ENCODE measurements at places on chromosomes 13 and 19. TPM values are rescaled to one million over a fixed set of nuclear protein-coding genes. Genes with fewer than 3 reads are reported as not detected.
A peak's percentile ranks its signal among the peaks of the same experiment; 100 is the strongest.

DNA sequence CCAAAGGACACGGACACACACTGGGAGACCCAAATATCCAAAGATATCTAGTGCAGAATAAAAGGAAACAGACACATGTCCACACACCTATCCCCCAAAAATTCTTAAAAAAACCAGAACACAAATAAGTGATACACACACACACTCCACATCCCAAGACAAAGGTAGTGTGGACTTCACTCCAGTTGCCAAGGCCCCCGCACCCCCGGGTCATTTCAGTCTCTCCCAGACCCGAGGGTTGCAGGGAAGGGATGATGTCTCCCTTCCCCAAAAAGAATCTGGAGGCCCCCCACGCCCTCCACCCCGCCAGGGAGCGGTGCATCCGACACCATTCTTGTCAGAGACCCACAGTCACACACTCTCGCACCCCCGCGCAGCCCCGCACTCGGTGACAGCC, 407 bp downstream of the DPF1 start:
- DNase-seq: no peak

- no peak for DNase-seq
These were observed 71.6 kb downstream of the KL start for GRCh38 chr13:33087790-33088189.

DNA sequence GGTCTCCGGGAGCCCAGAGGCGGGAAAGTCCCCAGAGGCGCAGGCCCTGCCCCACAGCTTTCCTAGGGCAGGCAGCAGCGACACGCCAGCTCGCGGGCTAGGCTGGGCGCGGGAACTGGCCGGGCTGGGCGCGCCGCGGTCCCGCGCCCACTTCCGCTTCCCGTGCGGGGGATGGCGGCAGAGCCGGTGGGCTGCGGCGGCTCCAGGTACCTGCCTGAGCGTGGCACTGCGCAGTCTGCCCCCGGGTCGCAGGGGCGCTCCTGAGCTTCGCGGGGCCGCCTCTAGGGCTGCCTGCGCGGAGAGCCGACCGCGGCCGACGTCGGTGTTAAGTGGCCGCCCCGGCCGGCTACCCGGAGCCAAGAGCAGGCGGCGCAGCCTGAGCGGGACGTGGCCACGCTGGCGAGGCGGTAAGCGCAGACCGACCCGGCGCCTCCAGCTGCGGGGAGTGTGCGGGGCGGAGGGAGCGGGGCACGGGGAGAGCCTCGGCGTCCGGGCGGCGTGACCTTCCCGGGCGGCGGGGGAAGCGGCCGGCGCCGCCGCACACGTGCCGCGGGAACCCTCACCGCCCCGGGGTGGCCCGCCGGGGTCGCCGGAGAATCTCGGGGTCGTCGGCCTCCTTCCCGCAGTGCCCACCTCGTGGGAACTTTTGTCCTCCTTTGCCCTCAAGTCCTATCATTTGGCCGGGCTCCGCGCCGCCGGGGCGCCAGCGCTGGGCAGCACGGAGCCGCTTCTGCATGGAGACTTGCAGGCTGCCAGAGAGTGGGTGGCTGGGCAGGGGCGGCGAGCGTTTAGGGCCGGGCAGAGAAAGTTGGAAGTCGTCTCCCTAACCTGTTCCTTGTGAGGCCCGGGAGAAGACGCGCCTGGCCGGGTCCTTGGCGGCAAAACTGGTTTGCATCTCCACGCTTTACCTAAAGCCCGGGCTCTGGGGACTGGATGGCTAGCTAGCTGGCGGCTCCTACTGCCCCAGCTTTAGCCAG, 31.4 kb upstream of the MPHOSPH8 start:
- peak; percentile 46 for DNase-seq

DNA sequence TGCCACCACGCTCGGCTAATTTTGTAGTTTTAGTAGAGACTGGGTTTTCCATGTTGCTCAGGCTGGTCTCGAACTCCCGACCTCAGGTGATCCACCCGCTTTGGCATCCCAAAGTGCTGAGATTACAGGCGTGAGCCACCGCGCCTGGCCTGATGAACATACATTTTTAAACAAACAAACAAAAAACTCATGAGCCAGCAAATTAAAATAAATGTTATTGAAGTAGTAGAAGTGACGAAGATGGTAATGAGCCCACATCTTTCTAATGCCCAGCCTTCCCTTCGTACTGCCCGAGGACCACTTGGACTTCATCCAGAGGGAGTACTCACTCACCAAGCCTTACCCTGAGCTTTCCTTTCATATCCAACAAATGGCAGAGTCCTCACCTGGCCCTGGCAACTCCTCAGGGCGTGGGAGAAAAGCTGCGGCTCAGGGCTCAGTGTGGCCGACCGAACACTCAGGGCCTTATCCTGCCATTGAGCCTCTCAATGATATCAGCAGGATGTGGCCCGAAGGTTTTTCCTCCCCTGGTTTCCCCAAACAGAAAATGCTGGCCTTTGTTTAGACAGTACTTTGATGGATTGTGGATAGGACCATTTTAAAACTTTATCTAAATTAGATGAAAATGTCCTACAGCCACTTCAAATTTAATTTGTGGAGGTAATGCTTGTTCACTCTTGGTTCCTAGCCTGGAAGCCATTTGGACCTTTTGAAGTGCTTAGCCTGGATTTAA, 22.8 kb upstream of the ABCC4 start:
- DNase-seq: no peak

DNA sequence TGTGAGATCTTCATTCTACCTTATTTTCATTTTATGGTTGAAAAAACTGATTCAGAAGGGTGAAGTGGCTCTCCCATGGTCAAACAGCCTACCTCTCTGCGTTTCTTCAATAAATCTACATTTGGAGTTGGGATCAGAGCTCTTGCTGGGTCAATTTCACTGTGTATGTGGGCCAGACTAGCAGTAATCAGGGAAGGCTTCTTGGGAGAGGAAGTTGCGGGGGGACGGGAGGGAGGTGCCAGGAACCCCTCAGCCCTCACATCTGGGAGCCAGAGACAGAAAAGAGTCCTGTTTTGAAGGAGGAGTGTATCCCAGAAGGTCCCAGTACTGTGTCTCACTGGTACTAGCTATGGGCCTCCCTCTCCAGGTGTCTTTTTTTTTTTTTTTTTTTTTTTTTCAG, 934 bp downstream of the KXD1 start:
- DNase-seq: no peak

The ZNF285 gene
- 4.0 TPM for total RNA-seq

The APLP1 gene
- 1.3 TPM for total RNA-seq

The PTPRH gene
- total RNA-seq: 0.56 TPM

The SPRY2 gene
- 41.2 TPM for total RNA-seq

The TEX26 gene
- not detected for total RNA-seq
